ENCODE measurements at places on chromosomes 1 and 21. TPM values are rescaled to one million over a fixed set of nuclear protein-coding genes. Genes with fewer than 3 reads are reported as not detected.

- H3K4me3 ChIP-seq: no peak overlapping the region
- peaks cover 11% of the 10 kb centered on the region for H3K4me1 ChIP-seq
- no peaks in the 10 kb centered on the region for H3K27me3 ChIP-seq
- no peak overlapping the region for H3K27ac ChIP-seq
These were observed 61.9 kb downstream of the KIF1B start for GRCh38 chr1:10272274-10272673.

- DNase-seq: no peak
- H3K4me1 ChIP-seq: no peaks in the 10 kb centered on the region
- no peaks in the 10 kb centered on the region for H3K36me3 ChIP-seq
- no peaks in the 10 kb centered on the region for H3K27me3 ChIP-seq
These were observed 3.5 kb upstream of the UTS2 start for GRCh38 chr1:7856345-7856744.

DNA sequence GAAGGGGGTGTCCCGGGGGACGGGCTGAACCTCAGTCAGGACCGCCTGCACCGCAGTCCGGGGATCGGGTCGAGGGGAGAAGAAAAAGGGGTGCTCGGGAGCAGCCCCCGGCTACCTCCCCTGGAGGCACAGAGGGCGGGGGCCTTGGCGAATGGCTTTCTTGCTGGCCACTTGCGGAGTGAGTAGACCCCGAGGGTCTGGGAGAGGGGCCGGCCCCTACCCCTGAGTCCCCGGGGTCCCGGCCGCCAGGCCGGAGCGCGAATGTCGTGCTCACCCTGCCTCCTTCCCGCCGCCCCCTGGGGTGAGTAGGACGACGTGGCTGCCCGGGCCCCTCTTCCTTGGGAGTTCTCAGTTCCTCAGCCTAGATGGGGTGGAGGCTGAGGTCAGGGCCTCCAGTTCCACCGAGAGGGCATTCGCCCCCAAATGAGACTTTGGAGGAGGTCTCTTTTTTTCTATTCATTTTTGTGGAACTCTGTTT lies 113.0 kb downstream of the OSBPL9 start:
- peak overlapping the region; percentile 79 for H3K4me3 ChIP-seq
- H3K27me3 ChIP-seq: no peaks in the 10 kb centered on the region
- H3K27ac ChIP-seq: peak overlapping the region; percentile 90
- H3K4me1 ChIP-seq: peaks cover 49% of the 10 kb centered on the region

- H3K4me3 ChIP-seq: no peak overlapping the region
- H3K36me3 ChIP-seq: no peaks in the 10 kb centered on the region
- no peak for DNase-seq
- H3K4me1 ChIP-seq: peaks cover 12% of the 10 kb centered on the region
These were observed 4.4 kb upstream of the ACTRT2 start for GRCh38 chr1:3016641-3017439.

The GBP6 gene
- not detected for total RNA-seq

The OR2G6 gene
- not detected for total RNA-seq

The HUNK gene
- total RNA-seq: 0.05 TPM

The TMEM54 gene
- 4.5 TPM for total RNA-seq

Data from heart right ventricle (tissue), 16 donors.